NCI-H510A (cell line): ENCODE measurements at places on chromosomes 11 and 22.

- DNase-seq: peak; percentile 85
Measured at GRCh38 chr22:31139866-31140716, at the start of gene PLA2G3. PLA2G3 (minus strand) TSS chr22:31140508; CDS start chr22:31140354, 154 bp downstream.

DNA sequence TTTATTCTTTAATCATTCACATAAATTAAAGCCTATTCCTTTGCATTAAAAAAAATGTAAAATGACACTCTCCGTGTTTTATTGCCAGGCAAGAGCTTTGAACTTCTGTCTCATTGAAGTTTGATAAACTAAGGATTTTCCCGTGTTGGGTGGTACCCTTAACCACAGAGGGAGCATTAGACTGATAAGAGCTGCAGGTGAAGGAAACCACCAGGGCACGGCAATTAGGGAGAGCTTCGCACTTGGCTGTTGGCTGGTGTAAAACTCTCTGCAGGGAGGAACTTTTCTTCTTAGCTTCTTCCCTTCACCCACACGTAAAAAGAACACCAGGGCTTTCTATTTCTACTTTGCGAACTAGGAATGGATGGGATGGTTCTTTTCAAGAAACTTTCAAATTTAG is 47.0 kb downstream of the CSTPP1 start:
- DNase-seq: no peak

DNA sequence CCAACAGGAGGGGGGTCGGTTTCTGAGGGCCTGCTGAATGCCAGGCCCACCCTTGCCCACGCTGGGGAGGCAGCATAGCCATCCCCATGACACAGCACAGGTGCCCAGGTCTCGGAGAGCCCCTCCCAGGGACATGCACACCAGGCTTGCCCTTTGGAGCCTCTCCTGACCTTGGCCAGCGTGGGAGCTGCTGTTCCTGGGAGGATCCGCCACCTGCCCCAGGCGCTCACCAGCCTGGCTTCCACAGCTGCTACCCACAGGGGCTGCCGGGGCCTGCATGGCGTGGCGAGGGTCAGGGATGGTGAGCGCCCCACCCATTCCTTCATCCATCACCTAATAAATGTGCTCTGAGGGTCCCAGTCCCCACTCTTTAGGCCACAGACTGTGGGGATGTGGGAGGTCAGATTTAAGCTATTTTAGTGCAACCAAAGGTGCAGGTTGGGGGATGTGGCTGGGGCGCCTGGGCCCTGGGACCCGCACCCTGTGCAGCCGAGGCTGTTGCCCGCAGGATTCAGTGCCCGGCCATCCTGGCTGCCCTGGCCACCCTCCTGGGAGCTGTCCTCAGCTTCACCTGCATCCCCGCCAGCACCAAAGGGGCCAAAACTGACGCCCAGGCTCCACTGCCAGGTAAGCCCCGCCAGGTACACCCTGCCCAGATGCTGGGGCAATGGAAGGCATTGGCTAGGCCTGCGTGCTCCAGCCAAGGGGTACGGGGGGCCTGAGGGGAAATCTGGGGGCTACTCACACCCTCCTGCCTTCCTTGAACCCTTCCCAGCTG is 12.9 kb downstream of the PHLDA2 start:
- DNase-seq: no peak

GRCh38 chr11:78354408-78355308 is 63.0 kb downstream of the GAB2 start:
- no peak for DNase-seq

- DNase-seq: no peak
Measured at GRCh38 chr11:95373241-95373640, 142.2 kb upstream of the SESN3 start.

GRCh38 chr11:46845440-46845739 is 690 bp downstream of the CKAP5 start:
- no peak for DNase-seq

DNA sequence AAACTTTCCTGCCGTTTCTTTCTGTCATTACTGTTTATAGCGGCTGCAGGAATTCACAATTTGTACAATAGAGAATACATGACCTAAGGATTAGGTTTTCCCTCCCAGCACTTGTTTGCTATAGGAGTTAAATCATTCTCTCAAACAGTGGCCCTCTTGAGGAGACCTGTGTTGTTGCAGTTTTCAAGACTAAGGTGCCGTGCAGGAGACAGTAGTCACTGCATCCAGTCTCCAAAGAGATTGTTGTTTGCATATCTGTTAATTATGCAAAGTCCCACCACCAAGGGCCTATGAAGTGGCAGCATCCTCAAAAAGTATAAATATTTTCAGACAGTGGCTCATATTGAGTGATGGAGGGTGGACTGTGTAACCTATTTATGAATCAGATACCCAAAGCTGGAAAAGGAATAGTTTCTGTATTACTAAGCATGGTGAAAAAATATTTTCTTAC is 2.3 kb downstream of the PRSS23 start:
- DNase-seq: peak; percentile 47

- no peak for DNase-seq
Measured at GRCh38 chr11:10398525-10398924, 56.5 kb upstream of the AMPD3 start.

DNA sequence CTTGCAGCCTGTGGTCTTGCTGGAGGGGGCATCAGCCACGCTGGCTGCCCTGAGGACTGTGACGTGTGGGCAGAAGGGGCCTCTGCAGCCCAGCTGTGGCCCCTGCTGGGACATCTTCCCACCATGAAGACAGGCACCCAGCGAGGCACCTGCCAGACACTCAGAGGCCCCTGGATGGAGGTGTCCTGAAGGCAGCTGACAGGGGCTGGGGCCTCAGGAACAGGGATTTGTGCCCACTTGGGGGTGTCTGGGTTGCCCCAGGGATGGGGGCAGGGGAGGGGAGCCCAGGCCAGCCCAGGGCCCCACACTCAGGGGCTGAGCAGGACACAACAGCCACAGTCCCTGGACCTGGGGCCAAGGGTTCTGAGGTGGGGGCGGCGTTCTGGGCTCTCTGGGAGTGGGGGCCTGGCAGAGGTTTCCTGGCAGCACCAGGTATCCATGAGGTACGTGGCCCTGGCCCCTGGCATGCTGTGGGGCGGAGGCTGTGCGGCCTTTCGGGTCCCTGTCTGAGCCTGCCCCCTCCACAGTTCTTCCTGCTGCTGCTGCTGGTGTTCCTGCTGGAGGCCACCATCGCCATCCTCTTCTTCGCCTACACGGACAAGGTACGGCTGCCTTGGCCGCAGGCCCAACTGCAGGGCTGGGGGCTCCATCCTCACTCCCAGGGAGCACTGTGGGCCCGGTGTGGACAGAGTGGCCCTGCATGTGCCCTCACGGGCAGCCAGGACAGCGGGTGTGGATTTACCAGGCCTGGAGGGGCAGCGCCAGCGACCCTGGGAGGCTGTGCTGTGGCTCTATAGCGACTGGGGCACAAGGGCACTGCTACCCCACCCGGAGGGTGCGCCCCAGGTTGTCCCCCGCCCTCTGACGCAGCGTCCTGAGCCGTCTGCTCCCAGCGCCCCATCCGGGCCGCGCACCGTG is 21.5 kb downstream of the TSPAN4 start:
- no peak for DNase-seq

DNA sequence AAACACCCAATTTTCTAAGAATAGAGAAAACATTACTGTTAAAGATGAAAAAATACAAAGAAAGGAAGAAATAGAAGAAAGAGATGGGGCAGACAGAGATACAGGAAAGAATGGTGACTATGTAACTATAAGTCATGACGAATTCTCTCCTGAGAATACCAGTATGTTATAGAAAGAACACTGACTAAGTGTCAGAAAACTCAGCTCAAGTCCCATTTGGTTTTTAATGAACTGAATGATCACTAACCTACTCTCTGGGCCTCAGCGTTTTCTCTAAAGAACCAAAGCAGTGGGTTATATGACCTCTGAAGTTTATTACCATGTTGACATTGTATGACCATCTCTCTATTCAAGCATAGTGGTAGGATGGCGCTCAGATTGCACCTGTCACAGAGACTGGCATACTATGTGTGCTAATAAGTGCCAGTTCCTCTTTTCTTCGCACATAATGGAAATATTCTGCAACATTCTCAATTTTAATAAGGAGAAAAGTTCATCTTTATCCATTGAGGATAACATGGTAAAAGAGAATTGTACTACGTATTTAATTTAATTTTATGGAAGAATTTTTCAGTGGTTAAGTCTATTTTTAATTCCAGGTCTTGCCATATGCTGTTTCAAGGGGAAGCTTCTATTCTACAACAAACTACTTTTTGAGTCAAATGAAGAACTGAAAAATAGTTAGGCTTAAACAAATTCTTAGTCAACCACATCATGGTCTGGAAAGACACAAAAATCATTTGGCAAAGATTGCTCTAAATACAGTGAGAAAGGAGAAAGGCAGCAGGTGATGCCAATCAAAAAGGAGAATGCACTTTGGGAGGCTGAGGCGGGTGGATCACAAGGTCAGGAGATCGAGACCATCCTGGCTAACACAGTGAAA is 25.0 kb upstream of the EED start:
- DNase-seq: no peak
